ENCODE measurements at places on chromosomes 2 and 18.

GRCh38 chr18:33937270-33937816 is 287.4 kb downstream of the NOL4 start:
- DNase-seq, result no peak

- DNase-seq, result no peak
Measured at GRCh38 chr2:241551998-241552737, 6.4 kb upstream of the BOK start.

DNA sequence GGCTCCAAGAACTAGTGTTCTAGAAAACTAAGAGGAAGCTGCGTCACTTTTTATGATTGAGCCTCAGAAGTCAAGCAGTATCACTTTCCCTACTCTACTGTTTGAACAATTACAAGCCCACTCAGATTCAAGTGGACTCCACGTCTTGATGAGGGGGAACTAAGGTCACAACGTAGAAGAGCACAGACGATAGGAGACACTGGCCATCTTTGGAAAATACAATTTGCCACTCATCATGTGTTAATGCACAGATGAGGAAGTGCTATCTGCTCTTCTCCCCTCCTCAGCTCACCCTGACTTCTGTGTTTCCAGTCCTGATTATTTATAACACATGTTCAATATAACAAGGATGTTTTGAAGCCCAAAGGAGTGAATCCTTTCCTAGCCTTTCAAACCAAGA is 76.1 kb upstream of the CYP1B1 start:
- DNase-seq, result no peak

- no peak for DNase-seq
Measured at GRCh38 chr2:50018921-50019320, 864.6 kb upstream of the FSHR start.

DNA sequence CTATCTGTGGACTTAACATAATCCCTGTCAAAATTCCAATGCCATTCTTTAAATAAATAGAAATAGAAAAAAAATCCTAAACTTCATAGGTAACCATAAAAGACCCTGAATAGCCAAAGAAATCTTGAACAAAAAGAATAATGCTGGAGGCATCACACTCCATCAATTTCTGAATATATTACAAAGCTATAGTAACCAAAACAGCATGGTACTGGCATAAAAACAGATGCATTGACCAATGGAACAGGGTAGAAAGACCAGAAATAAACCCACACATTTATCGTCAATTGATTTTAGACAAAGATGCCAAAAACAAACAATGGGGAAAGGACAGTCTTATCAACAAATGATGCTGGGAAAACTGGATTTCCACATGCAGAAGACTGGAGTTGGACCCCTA is 205.7 kb downstream of the VAPA start:
- DNase-seq, result no peak

DNA sequence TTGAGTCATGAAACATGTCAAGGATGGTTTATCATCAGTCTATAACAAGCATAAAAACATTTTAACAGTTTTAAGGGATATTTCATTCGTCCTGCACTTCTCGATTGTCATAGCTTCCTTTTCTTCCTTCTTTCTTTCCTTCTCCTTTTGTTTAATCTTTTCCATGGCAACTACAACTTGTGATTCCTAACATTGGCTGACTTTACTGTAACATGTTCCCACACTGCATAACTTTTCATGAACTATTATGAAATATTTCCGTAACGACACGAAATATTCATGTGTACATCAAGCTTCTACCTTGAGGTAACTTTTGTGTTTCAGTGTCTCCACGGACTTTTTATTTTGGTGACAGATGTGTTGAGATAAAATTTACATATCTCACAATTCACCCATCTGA is 134.4 kb downstream of the ACTR3 start:
- no peak for DNase-seq

DNA sequence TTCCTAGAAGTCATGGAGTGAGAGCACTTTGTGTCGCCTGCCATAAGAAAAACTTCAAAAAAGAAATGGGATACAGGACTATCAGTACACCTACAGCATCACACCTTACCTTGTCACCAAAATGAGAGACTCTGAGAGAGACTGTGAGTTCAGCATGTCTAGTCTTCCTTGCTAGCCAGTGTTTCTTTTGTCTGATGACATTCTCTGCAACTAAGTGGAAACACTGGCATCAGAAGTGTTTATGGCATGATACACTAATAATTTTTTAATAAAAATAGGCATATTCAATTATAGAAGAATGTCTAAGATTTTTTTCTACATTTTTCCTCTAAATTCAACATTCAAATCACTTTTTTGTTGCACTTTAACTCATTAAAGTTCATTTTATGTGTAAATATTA is 9.0 kb downstream of the RBM43 start:
- DNase-seq, result no peak

- DNase-seq, result no peak
Measured at GRCh38 chr18:61371111-61371510, 37.9 kb downstream of the CDH20 start.

DNA sequence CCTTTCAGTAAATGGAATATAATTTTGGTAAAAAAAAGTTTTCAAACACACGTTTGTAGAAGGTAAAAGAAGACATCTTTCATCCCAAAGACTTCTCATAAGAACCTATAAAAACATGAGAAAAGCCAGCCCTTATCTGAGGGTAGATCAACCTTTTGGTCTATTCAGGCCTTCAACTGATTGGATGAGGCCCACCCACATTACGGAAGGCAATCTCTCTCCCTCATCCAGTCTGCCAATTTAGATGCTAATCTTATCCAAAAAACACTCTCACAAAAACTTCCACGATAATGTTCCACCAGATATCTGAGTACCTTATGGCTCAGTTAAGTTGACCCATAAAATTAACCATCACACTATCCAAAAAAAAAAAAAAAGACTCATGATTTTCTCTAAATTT is 2.2 kb upstream of the CDH20 start:
- DNase-seq, result no peak

GRCh38 chr2:232304236-232304635 is 74.3 kb upstream of the ALPP start:
- no peak for DNase-seq

DNA sequence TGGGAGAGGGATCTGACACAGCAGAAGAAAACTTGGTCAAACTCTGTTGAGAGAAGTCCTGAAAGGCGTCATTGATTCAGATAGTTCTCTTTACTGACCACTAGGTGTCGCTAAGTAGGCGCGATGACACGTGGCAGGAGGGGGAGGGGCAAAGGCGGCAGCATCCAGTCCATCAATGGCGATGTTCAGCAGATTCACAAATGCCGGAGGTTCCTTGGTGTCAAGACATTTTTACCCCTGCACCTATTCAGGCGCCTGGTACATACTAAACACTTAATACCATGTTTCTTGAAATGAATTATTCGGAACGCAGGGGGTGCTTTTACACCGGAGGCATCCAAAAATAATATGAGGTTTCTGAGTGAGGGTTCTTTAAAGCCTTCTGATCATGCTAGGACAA is 3.0 kb upstream of the PLEK start:
- DNase-seq, result peak; percentile 71

- DNase-seq, result no peak
Measured at GRCh38 chr2:241003830-241004564, 5.6 kb downstream of the SNED1 start.

GRCh38 chr2:66437109-66437690 is 2.3 kb downstream of the MEIS1 start:
- DNase-seq, result no peak

DNA sequence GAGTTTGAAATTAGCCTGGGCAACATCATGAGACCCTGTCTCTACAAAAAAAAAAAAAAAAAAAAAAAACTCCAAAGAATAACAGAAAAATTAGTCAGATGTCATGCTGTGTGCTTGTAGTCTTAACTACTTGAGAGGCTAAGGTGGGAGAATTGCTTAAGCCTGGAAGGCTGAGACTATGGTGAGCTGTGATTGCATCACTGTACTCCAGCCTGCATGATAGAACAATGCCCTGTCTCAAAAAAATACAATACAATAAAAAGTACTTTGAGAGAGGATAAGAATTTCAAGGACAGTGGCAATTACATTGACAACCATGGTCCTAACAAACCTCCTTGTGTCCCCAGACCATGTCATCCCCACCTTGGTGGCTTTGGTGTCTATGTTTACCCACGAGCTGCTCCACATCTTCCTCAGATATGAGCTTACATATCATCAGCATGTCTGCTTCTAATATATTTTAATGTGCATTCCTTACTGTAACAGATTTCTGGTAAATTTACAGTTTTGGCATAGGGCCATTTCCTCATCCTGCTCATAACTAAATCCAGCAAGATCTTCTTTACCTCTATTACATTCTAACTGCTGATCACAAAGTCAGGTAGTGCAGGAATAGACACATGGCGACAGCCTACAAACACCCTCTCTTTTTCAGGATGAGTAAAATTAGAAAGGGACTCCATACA is 437.7 kb upstream of the HNRNPA3 start:
- DNase-seq, result no peak

DNA sequence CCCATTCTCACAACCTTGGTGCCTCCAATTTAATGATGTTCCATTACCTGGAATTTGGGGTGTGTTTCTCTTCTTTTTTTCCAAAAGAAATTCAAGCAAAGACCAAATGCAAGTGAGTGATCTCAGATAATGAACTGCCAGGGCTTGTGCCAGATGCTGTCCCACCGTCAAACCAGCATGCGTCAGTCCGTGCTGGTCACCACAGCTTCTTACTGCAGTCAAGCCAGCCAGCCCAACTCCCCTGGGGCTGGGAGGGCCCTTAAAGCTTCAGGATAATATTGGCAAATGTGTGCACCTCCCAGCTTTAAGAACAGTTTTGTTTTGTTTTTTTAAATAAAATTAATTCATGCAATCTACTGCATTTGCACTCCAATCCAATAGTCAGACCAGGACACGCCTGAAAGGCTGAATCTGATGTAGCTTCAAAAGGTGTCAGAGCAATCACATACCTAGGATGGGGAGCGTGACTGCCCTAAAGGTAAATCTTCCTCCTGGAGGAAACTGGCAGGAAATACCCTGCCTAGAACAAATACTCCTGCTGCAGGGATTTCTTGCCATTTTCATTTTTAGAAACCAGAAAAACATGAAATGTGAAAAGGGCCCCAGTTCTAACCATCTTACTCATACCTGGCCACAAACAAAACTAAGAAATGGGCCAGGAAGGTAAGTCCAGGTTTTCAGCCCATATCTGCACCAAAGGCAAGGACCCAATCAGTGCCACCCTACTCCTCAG is 26.8 kb upstream of the SP3 start:
- no peak for DNase-seq

GRCh38 chr2:144466637-144467036 is 53.3 kb downstream of the ZEB2 start:
- no peak for DNase-seq

- no peak for DNase-seq
Measured at GRCh38 chr2:208245746-208246145, 9.1 kb downstream of the IDH1 start.

GRCh38 chr2:174184915-174185314 is 63.4 kb downstream of the OLA1 start:
- DNase-seq, result no peak

DNA sequence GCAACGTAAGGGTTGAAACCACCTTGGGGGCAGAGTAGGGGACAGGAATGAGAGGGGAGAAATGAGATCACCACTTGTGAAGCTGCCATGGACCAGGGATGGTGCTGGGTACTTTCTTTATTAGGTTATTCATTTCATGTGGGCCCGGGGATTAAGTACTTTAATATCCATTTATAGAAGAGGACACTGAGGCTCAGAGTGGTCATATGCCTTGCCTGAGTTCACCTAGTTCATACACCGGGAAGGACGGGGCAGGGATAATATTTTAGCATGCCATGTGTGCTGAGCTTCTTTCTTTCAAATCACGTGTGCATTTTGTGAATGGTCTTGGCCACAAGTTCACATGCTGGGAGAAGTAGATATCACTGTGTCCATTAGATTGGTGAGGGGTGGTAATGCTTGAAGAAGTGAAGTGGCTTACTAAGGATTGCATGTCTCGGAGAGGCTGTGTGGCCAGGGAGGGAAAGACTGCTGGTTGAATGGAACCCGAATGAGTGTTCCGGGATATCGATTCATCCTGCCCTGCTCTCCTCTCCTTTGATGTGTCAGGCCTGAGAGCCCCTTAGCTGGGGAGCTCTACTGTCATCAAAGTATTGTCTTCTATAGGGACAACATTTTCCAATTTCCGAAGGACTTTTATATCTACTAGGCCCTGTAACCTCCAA is 187.1 kb downstream of the MYCN start:
- DNase-seq, result no peak

- DNase-seq, result no peak
Measured at GRCh38 chr2:97715951-97716694, 2.7 kb downstream of the ZAP70 start.

All from stimulated activated CD4-positive, alpha-beta T cell treated with anti-CD3 and anti-CD28 coated beads, Interleukin-2, amount 100 ng/mL, for 4 hours (primary cell).